ENCODE measurements at places on chromosomes 7 and 10.

GRCh38 chr10:131014271-131014670 lies 297.2 kb downstream of the TCERG1L start:
- DNase-seq, result no peak

DNA sequence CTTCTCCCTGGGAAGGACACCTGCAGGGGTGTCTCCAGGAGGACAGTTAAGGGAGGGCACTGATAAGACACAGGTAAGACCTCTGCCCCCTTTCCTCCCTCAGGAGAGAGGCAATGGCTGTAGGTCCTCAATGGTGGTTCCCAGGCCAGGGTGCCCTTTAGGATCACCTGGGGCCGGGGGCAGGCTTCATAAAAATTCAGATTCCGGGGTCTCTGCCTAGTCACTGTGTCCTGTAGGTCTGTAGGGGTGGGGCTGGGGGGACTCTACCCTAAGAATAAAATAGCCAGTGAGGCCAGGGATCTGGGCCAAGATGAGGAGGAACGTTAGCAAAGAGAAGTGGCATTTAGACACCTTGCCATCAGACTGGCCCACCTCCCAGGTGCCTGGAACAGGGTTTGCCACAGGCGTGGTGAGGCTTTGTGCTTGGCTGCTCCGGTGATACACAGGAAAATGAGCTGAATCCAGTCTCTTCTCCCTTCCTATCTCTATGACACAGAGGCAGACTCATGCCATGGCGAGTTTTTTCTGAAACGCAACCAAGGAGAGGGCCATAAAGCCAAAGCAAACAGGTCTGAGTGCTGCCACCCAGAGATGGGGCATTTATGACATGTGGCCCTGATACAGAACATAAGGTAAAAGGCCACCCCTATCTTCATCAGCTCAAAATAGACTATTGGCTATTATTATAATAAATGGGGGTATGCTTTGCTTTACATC lies 52.6 kb downstream of the SH3PXD2A start:
- DNase-seq, result no peak

DNA sequence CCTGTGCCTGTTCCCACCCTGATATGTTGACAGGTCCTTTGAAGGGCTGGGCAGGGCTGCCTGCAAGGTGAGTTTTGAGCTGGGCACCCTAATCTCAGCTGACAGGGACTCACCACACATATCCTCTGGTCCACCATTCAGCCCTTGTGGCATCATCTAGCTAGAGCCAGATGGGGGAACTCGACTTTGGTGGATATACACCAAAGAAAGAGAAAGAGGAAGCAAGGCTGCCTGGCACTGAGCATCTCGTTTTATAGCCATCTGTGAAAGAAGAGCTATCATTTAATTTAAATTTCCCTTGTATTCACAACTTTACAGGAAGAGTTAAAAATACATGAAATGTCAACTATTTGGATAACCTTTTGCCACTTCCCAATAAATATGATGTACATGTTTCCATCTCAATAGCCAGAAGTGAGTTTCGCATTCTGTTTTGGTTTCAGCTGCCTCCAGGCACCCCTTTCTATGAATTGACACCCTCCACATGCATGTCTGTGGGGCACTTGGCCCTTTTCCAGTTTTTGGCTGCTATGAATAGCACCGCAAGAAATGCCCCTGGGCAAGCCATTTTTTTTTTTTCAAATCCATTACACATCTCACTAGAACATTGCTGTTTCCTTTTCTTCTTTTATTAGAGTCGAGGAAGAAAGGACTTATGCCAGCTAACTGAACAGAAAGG lies 22.9 kb upstream of the GRB10 start:
- no peak for DNase-seq

DNA sequence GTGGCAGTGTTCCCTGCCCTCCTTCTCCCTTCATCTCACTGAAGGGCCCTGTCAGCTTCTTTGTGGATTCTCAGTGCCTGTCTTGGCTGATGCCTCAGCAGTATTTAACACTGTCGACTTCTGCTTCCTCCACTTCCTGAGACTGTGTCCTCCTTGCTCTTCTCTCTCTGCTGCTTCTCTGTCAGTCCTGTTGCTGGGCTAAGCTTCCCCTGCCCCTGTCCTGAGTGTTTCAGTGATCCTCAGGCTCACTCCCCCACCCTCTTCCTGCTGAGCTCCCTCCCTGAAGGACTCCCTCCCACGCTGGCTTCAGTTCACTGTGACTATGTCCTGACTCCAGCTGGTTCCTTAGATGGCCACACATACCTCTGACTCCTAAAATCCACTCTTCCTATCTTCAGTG lies 64.9 kb downstream of the CREM start:
- no peak for DNase-seq

GRCh38 chr10:125840955-125841354 lies 17.6 kb downstream of the BCCIP start:
- DNase-seq, result no peak

GRCh38 chr10:1124796-1125195 lies 68.6 kb downstream of the WDR37 start:
- DNase-seq, result no peak

GRCh38 chr10:94591461-94592205 lies 46.0 kb downstream of the HELLS start:
- no peak for DNase-seq

DNA sequence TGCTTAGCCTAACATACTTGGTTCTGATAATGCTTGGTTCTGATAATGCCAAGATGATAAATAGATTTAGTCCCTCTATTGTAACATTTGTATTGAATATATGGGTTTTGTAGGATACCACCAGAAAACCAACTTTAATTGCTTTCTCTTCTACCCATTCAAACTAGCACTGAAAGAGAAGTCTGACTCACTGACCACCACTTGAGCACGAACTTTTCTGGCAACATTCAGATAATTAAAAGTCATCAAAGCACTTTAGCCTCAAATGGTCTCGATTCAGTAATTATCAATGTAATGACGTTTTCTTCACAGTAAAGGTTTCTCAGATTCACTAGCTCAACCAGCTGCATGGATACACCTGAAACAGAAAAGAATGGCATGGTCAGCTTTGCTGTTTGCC lies 63.0 kb downstream of the HDAC9 start:
- no peak for DNase-seq

GRCh38 chr10:130423455-130424305 lies 287.5 kb downstream of the GLRX3 start:
- no peak for DNase-seq

GRCh38 chr7:67619175-67619574 lies 622.5 kb downstream of the TYW1 start:
- DNase-seq, result no peak

DNA sequence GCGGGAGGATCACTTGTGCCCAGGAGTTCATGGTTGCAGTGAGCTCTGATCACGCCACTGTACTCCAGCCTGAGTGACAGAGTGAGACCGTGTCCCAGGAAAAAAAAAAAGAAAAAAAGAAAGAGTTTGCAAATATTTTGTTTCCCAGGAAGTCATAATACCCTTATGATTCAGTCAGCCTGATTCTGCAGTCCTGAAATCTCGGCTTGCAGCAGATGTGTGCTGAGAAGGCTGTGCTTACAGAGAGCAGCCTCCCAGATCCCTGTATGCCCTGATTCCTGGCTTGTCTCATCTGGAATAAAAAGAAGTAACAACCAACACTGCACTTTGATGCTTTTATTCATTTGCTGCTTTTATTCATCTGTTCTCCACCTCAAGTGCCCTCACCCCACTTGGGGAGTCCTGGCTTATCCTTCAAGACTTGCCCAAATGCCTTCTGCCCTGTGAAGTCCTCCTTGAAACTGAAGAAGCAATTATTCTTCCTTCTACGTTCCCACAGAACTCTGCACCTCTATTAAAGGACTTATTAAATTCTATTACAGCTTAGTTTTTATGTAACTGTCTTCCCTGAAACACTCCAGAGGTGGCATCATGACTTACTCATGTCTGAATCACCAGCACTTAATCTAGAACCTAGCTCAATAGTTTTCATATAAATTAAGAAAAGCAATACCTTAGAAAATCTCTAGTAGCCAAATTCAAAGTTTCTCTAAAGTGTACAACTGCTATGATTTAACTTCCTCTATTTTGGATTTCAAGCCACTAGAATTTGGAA lies 27.7 kb upstream of the BPGM start:
- no peak for DNase-seq

GRCh38 chr10:54869022-54869421 lies 68.0 kb upstream of the PCDH15 start:
- no peak for DNase-seq

DNA sequence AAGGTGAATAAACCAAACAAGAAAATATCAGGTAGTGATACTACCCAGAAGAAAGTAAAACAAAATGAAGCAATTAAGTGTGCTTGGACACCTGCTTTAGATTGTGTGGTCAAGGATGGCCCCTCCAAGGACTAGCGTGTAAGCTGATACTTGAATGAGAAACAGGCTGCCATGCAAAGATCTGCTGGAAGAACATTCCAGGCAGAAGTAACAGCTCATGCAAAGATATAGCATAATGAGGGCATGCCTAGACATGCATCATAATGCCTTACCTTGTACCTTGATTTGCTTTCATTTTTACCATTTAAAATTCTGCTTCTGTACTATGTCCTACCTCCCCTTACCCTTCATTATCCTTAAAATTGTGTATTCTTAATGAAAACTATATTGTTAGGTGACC lies 74.8 kb upstream of the HDAC9 start:
- DNase-seq, result no peak

DNA sequence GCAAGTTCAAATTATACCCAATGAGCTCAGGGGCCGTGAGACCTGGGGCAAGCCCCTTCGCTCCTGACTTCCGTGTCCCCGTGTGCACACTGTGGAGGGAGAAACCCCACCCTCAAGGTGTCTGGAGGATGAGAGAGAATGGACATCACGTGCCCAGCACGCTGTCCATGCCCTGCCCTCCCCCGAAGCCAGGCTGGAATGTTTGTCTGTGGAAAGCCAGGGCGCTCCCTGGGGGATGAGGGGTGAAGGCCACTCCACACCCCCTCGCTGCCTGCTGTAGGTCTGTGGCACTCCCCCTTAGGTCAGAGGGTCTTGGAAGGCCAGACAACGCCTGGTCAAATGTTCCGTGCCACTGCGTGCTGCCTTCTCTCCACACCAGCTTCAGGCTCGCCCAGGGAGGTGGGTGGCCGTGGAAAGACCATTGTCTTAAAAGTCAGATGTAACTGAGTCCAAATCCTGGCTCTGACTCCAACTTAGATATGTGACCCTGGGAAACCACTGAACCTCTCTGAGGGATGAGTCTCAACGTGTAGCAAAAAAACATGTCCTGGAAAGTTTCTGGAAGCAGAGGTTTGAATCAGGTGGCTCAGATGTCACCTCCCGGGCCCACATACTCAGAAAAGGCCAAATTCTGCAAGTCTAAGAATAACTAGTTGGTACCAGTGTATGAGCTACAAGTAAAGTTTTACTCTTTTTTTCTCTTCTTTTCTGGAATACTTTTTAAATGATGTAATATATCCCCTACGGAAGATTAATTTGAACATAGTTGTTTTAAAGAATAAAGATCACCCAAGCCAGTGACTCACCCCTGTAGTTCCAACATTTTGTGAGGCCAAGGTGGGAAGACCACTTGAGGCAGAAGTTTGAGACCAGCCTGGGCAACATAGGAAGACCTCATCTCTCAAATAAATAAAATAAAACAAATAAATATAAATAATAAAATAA lies 24.9 kb downstream of the RCC1L start:
- no peak for DNase-seq

- DNase-seq, result no peak
Measured at GRCh38 chr7:16933296-16934279, 51.8 kb upstream of the AGR3 start.

DNA sequence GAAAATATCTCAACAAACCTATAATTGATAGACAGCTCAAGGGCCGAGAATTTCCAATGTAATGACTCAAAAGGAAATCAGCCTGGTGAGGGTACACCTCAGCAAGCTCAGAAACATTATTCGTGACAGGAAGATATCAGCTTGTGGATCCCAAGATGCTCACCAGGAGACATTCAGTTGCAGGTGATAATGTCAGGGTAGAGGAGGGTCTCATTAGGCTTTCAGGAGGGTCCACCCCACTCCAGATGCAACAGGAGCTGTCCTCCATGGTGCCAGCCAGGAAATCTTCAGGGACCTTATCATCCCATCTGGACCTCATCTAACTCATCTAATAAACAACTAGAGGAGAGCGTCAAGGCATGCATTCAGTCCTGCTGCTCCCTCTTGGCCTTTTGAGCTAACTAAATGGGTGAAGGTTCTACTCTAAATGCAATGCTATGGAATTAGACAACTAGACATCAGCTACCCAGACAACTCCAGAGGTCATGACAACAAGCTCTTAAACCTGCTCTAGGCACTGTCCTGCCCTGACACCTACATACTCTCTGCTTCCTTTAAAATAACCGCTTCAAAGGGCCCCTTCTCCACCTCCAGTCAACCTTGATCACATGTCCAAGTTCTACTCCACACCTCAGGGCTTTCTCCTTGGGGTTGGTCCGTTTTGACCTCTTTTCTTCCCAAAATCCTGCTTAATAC lies 4.3 kb upstream of the GIMAP5 start:
- no peak for DNase-seq

- no peak for DNase-seq
Measured at GRCh38 chr10:95440038-95440725, 121.0 kb downstream of the SORBS1 start.

DNA sequence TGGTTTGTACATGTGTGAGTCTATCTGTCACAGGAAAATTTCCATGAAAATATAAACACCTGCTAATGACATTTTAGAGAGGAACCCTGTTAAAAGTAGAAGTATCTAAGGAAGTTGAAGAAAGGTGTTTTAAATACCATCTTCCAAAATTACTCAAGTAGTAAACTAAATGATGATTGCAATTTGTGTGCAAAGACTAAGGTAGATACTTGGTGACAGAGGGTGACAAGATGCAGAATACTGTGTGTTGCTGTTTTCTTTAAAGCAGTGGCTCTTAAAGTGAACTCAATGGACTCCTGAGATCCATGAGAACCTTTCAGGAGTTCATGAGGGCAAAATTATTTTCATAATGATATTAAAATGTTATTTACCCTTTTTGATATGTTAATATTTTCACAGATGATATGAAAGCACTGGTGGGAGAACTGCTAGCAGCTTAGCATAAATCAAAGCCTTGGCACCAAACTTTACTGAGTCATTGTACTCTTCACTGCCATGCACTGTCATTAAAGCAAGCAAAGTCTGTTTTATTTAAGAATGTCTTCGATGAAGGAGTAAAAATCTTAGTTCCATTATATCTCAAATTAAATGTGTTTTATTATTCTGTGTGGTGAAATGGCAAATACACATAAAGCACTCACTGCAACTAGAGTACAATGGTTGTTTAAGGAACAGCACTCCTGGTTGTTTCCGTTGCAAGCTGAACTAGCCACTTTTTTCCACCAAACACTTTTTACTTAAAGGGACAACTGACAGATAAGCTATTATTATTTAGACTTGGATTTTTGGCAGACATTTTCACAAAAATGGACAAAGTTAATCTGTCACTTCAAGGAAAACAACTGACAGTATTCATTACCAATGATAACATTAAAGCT lies 133.7 kb downstream of the LRRN3 start:
- DNase-seq, result no peak

- DNase-seq, result no peak
Measured at GRCh38 chr10:1440897-1441296, 296.4 kb downstream of the ADARB2 start.

DNA sequence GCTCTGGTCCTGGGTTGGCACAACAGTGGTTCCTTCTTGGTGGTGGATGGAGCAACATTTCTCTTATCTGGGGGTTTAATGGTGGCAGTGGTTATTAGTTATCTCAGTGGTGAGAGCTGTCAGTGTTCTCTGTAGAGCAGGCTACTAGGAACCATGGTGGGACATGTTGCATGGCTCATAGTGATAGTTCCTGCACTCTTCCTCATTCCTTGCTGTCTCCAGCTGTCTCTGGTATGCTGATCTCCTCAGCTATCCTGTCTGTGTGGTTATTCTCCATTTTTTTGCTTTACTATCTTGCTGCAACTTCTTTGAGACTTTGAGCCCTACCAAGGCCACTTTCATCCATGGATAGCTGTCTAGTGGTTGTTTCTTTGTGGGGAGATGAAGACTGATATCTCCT lies 44.0 kb downstream of the CCDC7 start:
- no peak for DNase-seq

All from stimulated activated CD8-positive, alpha-beta memory T cell treated with anti-CD3 and anti-CD28 coated beads, Interleukin-15, amount 100 ng/mL, for 24 hours (primary cell).